ENCODE measurements at places on chromosomes 12 and 14.

- H3K4me1 ChIP-seq: peaks cover 2% of the 10 kb centered on the region
- peak overlapping the region; percentile 41 for H3K27ac ChIP-seq
- no peaks in the 10 kb centered on the region for H3K36me3 ChIP-seq
- peak; percentile 89 for DNase-seq
- no peak overlapping the region for H3K4me3 ChIP-seq
- H3K27me3 ChIP-seq: no peaks in the 10 kb centered on the region
These were observed 107.9 kb downstream of the PTPRQ start for GRCh38 chr12:80551897-80552296.

DNA sequence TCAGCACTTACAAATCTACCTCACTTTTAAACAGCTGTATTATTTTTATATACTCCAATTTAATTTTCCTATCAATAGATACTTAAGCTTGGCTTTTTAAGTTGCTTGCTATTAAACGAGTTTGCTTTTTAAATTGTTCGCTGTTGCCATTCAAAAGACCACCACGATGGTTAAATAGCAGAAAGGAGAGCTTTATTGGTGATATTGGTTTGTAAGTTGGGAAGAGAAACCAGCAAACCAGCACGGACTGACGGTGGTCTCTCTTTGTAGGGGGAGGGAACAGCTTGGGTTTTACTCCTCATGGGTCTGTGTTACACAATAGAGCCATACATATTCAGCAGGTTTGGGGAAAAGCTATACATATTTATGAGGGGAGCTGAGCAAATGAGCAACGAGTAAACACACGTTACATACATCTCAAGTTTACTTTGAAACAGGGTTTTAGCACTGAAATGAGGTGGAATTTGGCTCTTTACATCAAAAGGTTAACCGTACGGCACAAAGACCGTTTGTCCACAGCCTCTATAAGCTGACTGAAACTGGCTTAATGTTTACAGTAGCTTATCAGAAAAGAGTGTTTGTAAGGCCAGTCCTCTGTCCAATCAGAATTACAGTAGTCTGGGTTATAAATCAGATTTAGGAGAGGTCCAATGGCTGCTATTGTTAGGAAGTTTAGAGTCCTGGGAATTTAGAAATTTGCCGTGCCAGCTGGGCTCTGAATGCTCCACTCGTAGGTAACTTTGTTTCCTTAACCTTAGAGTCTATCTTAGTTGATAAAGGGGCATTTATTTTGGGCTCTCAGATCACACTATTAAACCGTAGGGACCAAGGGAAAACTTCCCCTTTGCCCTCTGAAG, 69.7 kb upstream of the DHRS4 start:
- H3K36me3 ChIP-seq: no peaks in the 10 kb centered on the region
- no peak for DNase-seq
- H3K4me1 ChIP-seq: no peaks in the 10 kb centered on the region
- no peak overlapping the region for H3K27ac ChIP-seq
- H3K27me3 ChIP-seq: no peaks in the 10 kb centered on the region
- no peak overlapping the region for H3K4me3 ChIP-seq

- H3K27me3 ChIP-seq: peaks cover 16% of the 10 kb centered on the region
- no peaks in the 10 kb centered on the region for H3K4me1 ChIP-seq
- H3K27ac ChIP-seq: no peak overlapping the region
- no peak overlapping the region for H3K4me3 ChIP-seq
- no peaks in the 10 kb centered on the region for H3K36me3 ChIP-seq
- no peak for DNase-seq
These were observed 45.4 kb downstream of the SLC8A3 start for GRCh38 chr14:70143306-70143705.

GRCh38 chr12:98126637-98127335, 388.6 kb upstream of the TMPO start:
- no peaks in the 10 kb centered on the region for H3K36me3 ChIP-seq
- no peak overlapping the region for H3K27ac ChIP-seq
- peaks cover 4% of the 10 kb centered on the region for H3K27me3 ChIP-seq
- DNase-seq: no peak
- H3K4me3 ChIP-seq: no peak overlapping the region

- peaks cover 7% of the 10 kb centered on the region for H3K4me1 ChIP-seq
- no peaks in the 10 kb centered on the region for H3K27me3 ChIP-seq
- DNase-seq: no peak
- no peak overlapping the region for H3K4me3 ChIP-seq
- H3K36me3 ChIP-seq: no peaks in the 10 kb centered on the region
- H3K27ac ChIP-seq: no peak overlapping the region
These were observed 16.3 kb downstream of the SERPINA1 start for GRCh38 chr14:94372021-94372605.

- no peaks in the 10 kb centered on the region for H3K36me3 ChIP-seq
- no peak overlapping the region for H3K4me3 ChIP-seq
- H3K4me1 ChIP-seq: peaks cover 9% of the 10 kb centered on the region
- H3K27me3 ChIP-seq: peaks cover 19% of the 10 kb centered on the region
These were observed 5.4 kb downstream of the KRT8 start for GRCh38 chr12:52899338-52900035.

DNA sequence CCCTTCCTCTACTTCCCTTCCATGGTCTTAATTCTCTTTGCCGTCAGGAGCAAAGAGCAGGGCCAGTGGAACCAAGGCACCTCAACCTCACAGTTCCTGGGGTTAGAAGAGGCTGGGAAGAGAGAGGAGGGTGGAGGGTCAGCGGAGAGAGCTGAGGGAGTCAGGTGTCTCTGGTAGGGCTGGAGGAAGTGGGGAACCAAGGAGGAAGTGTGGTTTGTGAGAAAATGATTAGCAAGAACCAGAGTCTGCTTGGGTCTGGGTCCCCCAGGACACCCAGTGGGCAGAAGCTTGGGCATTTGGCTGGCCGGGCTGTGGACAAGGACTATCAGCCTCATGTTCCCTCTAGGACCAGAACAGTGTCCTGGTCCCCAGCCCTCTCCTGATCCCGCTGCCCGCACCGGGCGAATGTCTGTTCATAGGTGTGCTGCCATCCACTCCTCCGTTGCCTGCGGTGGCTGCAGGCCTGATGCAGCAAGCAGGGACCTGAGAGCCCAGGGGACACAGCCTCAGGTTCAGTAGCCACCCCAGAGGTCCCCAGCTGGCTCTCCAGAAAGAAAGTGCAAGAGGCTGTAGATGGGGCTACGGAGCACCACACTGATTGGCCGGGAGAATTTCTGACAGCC, 2.3 kb downstream of the HOXC12 start:
- peaks cover 17% of the 10 kb centered on the region for H3K4me1 ChIP-seq
- H3K36me3 ChIP-seq: no peaks in the 10 kb centered on the region
- peaks cover 99% of the 10 kb centered on the region for H3K27me3 ChIP-seq
- no peak overlapping the region for H3K27ac ChIP-seq

- no peak overlapping the region for H3K27ac ChIP-seq
- H3K4me3 ChIP-seq: no peak overlapping the region
- H3K27me3 ChIP-seq: no peaks in the 10 kb centered on the region
- H3K4me1 ChIP-seq: peaks cover 5% of the 10 kb centered on the region
These were observed 4.9 kb downstream of the DENR start for GRCh38 chr12:122757568-122757967.

DNA sequence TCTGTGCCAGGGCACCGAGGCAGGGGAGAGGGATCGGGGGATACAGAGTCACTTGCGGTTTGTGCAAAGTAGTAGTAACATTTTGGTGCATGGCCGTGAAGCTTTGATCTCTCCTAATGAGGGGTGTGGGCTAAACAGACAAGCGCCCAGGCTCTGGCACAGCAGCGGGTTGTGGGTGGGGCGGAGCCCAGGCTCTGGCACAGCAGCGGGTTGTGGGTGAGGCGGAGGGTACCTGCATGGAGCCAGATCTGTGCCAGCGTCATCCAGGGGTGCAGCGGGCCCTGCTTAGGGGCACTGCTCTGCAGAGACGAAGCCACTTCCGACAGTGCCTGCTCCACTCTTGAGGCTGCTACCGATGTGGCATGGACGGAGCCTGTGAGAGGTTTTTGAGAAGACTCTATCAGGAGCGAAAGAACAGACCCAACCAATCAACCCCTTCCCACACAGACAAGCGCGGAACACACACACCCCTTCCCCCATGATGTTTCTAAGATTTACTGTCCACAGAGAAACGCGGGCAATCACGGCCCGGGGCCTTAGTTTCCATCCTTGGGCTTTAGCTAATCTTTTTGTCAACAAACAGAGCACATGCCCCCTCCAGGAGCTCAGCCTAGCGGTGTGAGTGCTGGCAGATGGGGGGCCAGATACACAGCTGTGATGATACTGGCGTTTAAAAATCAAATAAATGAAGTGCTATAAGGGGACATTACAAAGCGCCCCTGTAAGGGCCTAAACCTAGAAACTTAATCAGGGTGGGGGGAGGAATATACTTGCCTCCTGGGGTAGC, 196.6 kb downstream of the CALM1 start:
- H3K27ac ChIP-seq: no peak overlapping the region
- H3K36me3 ChIP-seq: peaks cover 3% of the 10 kb centered on the region
- no peak for DNase-seq
- H3K4me1 ChIP-seq: no peaks in the 10 kb centered on the region
- H3K4me3 ChIP-seq: no peak overlapping the region

DNA sequence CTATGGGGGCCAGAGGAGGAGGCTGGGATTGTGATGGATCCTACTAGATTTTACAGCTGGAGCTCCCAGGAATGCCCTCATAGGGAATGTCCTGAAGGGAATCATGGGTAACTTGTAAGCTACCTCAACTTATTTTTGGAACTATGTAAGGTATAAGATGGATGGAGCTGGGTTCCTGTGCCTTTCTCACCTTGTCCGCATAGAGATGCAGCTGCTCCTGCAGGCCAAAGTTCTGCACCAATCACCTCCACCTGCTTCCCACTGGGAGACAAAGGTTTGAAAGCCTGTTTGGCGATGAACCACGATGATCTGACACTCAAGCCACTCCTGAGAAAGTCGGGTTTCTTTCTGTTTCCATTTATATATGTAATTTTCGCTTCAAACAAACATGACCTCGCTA, 648 bp upstream of the AKAP5 start:
- DNase-seq: no peak
- no peaks in the 10 kb centered on the region for H3K27me3 ChIP-seq
- H3K27ac ChIP-seq: no peak overlapping the region

- peak; percentile 30 for DNase-seq
- H3K4me3 ChIP-seq: peak overlapping the region; percentile 64
- no peaks in the 10 kb centered on the region for H3K36me3 ChIP-seq
These were observed 1.7 kb downstream of the TRHDE start for GRCh38 chr12:72273851-72274351.

- H3K4me1 ChIP-seq: peaks cover 4% of the 10 kb centered on the region
- H3K4me3 ChIP-seq: no peak overlapping the region
- no peak for DNase-seq
- peaks cover 68% of the 10 kb centered on the region for H3K27me3 ChIP-seq
- H3K27ac ChIP-seq: no peak overlapping the region
These were observed 78.1 kb upstream of the GALNT9 start for GRCh38 chr12:132407451-132407961.
